ENCODE measurements at places on chromosomes 2 and 18. TPM values are rescaled to one million over a fixed set of nuclear protein-coding genes. Genes with fewer than 3 reads are reported as not detected.
A peak's percentile ranks its signal among the peaks of the same experiment; 100 is the strongest.

DNA sequence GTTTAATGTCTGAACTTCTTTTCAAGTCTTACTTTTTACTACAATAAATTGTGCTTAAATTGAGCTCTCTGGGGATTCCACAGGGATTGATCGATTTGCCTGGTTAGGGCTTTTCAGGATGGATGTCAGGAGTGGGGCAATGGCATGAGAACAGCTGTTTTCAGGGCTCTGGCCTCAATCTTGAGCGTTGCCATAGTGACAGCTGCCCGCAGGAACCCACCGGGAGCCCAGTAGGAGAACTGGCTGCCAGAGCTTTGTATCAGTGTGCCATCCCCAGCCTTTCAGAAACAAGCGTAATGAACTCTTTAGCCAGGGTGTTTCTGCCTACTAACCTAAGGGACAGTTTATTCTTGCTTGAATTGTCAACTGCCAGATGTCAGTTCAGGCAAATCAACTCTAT, 93.5 kb downstream of the GALNT3 start:
- H3K4me3 ChIP-seq, result no peak overlapping the region

The ARHGEF33 gene
- 0.11 TPM for total RNA-seq

DNA sequence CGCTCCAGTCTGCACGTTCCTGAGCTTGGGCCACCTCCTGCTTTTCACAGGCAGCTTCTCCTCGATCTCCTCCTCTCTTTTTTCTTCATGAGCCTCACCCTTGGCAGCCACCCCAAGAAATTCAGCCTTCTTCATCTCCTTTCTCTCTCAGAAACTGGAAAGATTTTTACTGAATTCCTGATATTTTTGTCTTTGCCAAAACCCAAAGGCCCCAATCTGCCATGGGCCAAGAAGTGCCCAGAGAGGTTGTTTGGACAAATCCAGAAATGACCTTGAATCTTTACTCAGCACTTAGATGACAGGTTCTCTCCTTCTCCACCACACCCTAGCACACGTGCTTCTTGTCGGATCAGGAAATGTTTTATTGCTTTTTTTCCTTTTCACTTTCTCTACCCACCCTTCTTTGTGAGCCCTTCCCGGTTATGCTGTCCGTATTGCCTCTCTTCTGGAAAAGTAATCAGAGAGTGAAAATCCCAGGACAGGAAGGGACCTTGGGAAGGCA, 134.5 kb upstream of the TNP1 start:
- no peak overlapping the region for H3K4me3 ChIP-seq
- no peak for DNase-seq
- no peaks in the 10 kb centered on the region for H3K27me3 ChIP-seq
- no peaks in the 10 kb centered on the region for H3K36me3 ChIP-seq

DNA sequence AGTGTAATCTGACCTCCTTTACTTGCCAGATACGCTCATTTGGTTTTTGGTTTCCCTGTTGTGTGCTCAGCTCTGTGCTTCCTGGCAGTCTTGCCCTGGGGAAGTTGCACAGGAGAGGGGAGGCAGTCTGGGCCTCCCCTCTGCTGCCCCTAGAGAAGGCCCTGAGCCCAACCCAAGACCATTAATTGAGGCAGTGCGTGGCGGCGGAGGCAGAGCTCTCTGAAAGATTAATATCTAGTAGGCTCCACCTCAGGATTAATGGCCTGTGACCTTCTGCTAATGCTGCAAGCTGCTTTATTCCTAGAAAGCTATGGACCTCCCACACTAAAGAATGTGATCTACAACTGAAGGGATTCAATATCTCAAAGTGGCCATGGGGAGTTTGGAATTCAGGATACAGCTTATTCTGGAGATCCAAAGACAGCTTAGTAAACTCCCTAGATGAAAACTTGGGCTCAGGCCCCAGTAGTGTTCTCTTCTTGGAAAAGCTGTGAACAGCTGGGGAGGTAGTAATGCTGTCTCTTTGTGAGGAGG, 41.4 kb upstream of the MAPRE2 start:
- no peak overlapping the region for H3K27ac ChIP-seq
- no peak for DNase-seq
- H3K4me1 ChIP-seq, result no peaks in the 10 kb centered on the region
- H3K4me3 ChIP-seq, result no peak overlapping the region

GRCh38 chr2:168136392-168136977, 110.9 kb downstream of the STK39 start:
- no peak overlapping the region for H3K4me3 ChIP-seq
- DNase-seq, result peak; percentile 33
- H3K27me3 ChIP-seq, result no peaks in the 10 kb centered on the region

The ALPP gene
- not detected for total RNA-seq

- H3K4me1 ChIP-seq, result no peaks in the 10 kb centered on the region
- no peaks in the 10 kb centered on the region for H3K27me3 ChIP-seq
- H3K27ac ChIP-seq, result no peak overlapping the region
- DNase-seq, result no peak
- no peak overlapping the region for H3K4me3 ChIP-seq
These were observed 275.9 kb upstream of the GCFC2 start for GRCh38 chr2:75986617-75987016.

- H3K36me3 ChIP-seq, result no peaks in the 10 kb centered on the region
- H3K4me1 ChIP-seq, result no peaks in the 10 kb centered on the region
- no peak for DNase-seq
- no peaks in the 10 kb centered on the region for H3K27me3 ChIP-seq
- H3K27ac ChIP-seq, result no peak overlapping the region
These were observed 310.4 kb upstream of the HDAC4 start for GRCh38 chr2:239710953-239711861.

The ZBTB7C gene
- not detected for total RNA-seq

GRCh38 chr2:179939259-179939658, 67.8 kb downstream of the CWC22 start:
- no peak overlapping the region for H3K4me3 ChIP-seq
- H3K27me3 ChIP-seq, result no peaks in the 10 kb centered on the region
- H3K36me3 ChIP-seq, result peaks cover 5% of the 10 kb centered on the region
- no peaks in the 10 kb centered on the region for H3K4me1 ChIP-seq

DNA sequence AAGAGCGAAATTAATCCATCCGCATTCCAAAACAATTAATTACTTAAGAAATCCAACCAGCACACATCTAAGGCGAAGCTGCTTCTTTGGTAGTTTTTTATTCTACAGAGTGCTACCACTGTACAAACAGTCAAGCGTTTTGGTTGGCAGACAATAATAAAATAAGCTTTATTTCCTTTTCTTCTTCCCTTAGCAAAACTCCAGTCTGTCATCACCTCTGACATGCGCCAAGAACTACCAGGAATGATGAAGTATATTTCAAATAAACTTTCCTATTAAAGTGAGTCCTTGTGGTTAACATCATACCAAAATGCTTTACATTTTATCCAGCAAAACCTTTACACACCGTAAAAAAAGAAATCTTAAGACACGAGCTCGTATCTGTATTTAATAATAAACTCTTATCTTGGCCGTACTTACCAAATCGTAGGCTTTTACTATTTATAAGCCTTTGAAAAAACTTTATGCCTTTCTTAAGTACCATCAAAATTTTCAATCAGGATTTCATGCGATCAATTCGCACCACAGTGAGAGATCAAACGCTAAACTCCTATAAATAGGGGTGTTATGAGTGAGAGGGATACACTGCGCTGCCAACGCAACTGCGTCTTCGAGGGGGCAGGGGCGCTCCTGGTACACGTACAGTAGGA, 1.3 kb downstream of the ATL2 start:
- H3K27ac ChIP-seq, result peak overlapping the region; percentile 98
- H3K27me3 ChIP-seq, result no peaks in the 10 kb centered on the region
- DNase-seq, result peak; percentile 65
- H3K4me3 ChIP-seq, result peak overlapping the region; percentile 75
- H3K36me3 ChIP-seq, result no peaks in the 10 kb centered on the region
- H3K4me1 ChIP-seq, result peaks cover 28% of the 10 kb centered on the region

DNA sequence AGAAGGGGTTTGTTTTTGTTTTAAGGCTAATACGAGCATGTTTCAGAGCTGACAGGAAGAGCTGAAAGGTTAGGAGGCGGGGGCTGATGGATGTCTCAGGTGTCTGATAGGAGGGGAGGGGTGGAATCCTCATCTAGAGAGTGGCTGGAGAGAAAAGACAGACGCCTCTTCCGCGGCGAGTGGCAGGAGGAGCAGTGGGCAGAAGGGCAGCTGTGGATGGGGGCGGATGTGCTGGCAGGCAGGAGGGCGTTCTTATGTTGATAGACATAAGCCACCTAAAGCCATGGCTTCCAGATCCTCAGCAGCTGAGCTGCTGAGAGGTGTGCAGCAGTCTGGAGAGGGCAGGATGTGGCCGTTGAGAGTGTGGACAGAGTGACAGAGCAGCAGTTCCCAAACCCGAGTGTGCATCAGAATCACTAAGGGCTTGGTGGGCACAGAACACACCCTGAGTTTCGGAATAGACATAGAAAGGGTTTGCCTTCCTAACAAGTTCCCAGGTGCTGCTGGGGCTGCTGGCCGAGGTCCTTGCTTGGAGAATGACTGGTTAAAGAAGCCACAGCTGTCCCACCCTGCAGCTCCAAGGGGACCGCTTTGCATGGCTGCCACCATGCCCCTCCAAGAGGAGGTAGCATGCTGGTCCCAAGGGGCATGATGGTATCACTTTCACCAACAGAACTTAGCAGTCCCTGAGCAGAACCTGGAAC, 3.0 kb upstream of the ITM2C start:
- DNase-seq, result no peak
- H3K27ac ChIP-seq, result no peak overlapping the region
- peaks cover 4% of the 10 kb centered on the region for H3K36me3 ChIP-seq
- no peak overlapping the region for H3K4me3 ChIP-seq

DNA sequence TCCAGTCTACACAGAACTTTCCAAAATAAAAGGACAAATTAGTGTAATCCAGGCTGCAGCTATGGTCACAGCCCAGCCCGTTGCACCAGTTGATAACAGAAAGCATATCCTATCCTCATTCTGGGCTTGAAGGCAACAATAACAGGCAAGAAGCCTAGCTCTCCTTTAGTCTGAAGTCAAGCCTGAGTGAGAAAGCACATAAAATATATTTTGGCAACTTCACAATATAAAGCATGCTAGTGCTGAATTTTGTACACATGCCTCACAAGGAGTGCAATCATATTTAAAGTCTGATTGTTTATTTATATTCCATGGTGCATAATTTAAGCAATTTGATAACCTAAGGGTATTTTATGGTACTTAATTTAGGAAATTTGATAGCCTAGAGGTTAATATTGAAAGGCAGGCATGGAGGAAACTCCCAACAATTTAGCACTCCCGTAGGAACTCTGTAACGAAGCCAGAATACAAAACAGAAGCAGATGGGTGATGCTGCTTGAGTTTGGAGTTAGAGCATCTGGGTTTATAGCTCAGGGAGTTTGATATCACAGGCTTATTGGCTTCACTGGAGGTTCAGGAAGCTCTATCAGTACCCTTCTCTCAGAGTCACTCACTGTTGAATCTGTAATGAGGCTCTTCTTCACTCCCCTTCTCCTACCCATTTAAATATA, 1199.1 kb upstream of the GYPC start:
- no peak overlapping the region for H3K27ac ChIP-seq
- no peak overlapping the region for H3K4me3 ChIP-seq
- peaks cover 2% of the 10 kb centered on the region for H3K27me3 ChIP-seq
- no peaks in the 10 kb centered on the region for H3K4me1 ChIP-seq
- H3K36me3 ChIP-seq, result no peaks in the 10 kb centered on the region
- no peak for DNase-seq

DNA sequence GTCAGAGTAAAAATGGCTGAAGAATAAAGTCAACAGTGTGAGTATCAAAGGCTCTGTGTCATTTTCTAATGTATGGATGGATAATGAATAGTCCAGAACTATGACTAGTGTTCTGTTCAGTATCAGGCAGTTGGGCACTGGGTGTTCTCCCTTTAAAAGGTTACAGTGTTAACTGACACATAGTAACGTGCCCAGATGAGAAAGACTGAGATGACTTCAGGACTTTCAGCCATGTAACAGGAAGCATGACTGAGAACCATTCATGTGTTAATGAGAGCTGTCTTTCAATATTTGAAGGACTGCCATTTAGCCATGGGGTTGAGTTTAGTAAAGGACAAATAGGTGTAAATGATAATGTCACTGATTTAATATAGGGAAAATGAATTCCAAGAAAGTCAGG, 187.1 kb downstream of the GULP1 start:
- H3K4me3 ChIP-seq, result no peak overlapping the region
- no peaks in the 10 kb centered on the region for H3K4me1 ChIP-seq
- H3K27ac ChIP-seq, result no peak overlapping the region
- H3K27me3 ChIP-seq, result no peaks in the 10 kb centered on the region
- no peaks in the 10 kb centered on the region for H3K36me3 ChIP-seq

DNA sequence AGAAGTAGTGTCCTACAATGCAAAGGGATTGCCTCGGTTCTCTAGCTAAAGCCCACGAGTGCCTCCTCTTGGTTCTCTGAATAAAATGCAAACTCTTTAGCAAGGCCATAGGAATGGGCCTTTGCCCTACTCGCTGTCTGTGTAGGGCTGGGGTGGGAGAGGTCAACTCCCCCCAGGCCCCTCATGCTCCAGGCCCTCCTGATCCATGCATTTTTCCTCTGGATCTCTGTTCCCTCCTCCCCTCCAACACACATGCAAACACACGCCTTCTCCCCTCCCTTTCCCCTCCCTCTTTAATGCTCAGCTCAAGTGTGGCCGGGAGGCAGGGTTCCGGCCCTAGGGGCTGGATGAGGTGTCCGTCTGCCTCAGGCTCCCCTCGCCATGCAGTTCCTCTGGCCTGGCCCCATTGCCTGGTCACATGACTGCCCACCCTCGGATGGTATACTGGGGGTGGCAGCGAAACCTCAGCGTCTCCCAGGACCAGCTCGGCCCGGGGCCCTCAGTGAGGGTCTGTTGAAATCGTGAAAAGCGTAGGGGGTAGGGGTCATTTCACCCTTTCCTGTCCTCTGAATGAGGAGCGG, 14.9 kb upstream of the KLF11 start:
- no peak overlapping the region for H3K4me3 ChIP-seq
- no peaks in the 10 kb centered on the region for H3K36me3 ChIP-seq
- no peaks in the 10 kb centered on the region for H3K27me3 ChIP-seq
- H3K4me1 ChIP-seq, result peaks cover 23% of the 10 kb centered on the region

The HK2 gene
- 11.1 TPM for total RNA-seq

GRCh38 chr2:111702119-111702803, 181.7 kb downstream of the ANAPC1 start:
- H3K27ac ChIP-seq, result no peak overlapping the region
- H3K4me1 ChIP-seq, result peaks cover 15% of the 10 kb centered on the region
- no peaks in the 10 kb centered on the region for H3K36me3 ChIP-seq

GRCh38 chr2:54964816-54965215, 85.4 kb downstream of the RTN4 start:
- H3K4me3 ChIP-seq, result no peak overlapping the region
- peaks cover 12% of the 10 kb centered on the region for H3K4me1 ChIP-seq
- DNase-seq, result no peak
- H3K36me3 ChIP-seq, result no peaks in the 10 kb centered on the region

DNA sequence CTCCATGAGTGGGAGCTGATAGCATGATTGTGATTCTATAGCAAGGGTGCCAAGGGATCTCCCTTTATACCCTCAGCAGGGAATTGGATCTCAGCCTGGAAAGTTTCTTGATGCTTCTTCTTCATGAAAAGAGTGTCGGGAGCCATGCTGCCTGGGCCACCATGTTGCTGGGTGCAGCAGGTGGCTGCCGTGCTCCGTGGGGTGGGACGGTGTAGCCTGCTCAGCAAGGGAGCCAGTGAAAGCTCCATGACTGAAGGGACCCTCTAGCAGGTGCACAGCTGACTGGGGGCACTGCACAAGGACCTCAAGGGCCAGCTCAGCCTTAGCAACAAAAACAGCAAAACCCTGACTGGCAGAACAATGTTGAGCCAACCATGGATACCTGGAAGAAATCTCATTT, 368.9 kb upstream of the HS6ST1 start:
- H3K4me3 ChIP-seq, result no peak overlapping the region
- no peaks in the 10 kb centered on the region for H3K27me3 ChIP-seq
- no peak for DNase-seq
- H3K27ac ChIP-seq, result no peak overlapping the region
